ENCODE measurements at places on chromosomes 4 and X.

DNA sequence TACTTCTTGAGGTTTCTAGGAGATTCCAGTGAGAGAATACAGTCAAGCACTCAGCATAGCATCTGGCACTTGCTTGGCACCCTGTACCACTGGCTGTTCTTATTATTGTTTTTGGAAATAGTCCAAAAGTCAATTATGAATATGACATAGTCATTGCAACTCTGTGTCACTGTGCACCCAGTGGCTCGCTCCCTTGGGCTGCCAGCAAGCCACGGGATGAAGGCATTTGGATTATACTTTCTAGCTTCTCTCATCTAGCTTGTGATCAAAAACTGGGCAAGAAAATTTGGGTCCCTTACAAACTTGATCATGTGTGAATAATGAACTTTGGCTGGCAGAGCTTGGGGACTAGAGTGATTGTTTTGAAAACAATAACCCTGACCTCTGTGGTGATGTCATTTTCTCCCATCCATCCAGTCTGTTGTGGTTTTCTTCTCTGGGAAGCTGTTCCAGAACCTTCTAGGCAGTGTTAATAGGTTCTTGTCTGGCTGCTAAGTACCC, 32.7 kb upstream of the LIMCH1 start:
- DNase-seq, result no peak

GRCh38 chrX:13515211-13515930, 54.0 kb upstream of the EGFL6 start:
- no peak for DNase-seq

DNA sequence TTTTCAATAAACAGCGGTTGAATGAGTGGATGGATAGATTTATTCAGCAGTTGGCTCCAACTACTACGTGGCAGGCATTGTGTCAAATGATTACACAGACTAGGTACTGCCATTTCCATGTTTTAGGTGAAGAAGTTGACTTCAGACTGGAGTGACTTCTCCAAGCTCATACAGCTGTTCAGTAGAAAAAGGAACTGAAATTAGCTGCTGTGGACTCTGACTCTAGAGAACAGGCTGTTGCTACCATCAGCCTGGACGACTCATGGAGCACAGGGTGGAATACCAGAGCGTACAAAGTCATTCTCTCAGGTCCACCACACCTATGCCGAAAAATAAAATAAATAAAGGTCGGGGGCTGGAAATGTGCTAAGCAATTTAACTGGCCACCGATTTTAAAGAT, 45.3 kb downstream of the TENM3 start:
- DNase-seq, result no peak

GRCh38 chr4:25923745-25924144, 9.7 kb downstream of the SMIM20 start:
- no peak for DNase-seq

- DNase-seq, result no peak
Observed at GRCh38 chrX:54492340-54492739, 3.7 kb downstream of the FGD1 start.

GRCh38 chrX:44874420-44875184, 1.6 kb downstream of the KDM6A start:
- peak; percentile 26 for DNase-seq

- no peak for DNase-seq
Observed at GRCh38 chr4:83276299-83277040, 8.1 kb downstream of the COQ2 start.

GRCh38 chr4:173013232-173013930, 155.2 kb upstream of the GALNT7 start:
- DNase-seq, result peak; percentile 24

DNA sequence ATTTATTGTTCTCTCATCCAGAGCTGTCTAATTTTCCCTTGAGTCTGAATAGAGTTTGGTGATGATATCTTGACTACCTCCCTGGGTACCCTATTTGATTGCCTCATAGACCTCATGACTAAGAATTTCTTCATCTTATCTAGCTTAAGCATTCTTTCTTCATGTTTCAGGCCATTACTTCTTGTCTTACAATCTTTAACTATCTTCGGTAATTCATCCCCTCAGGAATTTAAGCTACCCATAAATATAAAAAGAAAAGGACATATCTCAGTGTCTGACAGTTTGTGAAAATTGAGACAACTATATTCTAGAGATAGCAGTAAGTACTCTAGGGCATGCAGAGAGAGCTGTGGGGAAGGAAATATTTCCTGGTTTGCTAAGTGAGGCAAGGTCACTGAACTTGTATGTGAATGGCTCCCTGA, 466.1 kb upstream of the GRID2 start:
- DNase-seq, result no peak

DNA sequence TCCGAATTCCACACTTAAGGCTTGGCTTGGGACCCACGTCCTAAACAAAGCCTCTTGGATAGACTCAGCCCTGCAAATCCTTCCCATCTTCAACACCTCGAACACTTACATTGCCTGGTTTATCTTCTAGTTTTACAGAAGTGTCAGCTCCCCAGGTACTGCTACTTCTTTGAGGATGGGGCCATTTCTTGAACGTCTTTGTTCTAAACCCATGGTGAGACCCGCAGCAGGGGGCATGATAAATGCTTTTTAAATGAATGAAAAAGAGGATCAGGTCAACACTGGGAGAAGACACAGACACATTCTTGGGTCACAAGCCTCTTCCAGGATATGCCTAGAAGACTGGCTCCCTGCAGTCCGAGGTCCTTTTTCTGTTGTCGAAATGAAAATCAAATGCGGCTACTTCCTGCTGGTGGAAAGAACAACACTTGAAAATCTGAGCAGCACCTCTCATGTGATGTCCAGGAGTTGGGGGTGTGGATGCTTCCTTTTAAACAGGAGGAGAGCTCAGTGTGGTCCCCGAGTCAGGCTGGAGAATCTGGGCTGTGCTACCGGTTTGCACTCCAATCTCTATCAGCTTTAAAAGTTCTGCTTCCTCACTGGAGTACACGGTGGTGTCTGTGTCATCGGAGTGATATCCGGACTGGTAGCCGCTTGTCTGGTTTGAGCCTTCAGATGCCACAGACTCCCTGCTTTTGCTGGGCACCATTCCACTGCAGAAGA, 45.8 kb downstream of the KDR start:
- DNase-seq, result no peak

GRCh38 chr4:8191136-8191747, 7.8 kb upstream of the SH3TC1 start:
- no peak for DNase-seq

GRCh38 chr4:87120411-87121162, 99.8 kb downstream of the KLHL8 start:
- DNase-seq, result no peak

DNA sequence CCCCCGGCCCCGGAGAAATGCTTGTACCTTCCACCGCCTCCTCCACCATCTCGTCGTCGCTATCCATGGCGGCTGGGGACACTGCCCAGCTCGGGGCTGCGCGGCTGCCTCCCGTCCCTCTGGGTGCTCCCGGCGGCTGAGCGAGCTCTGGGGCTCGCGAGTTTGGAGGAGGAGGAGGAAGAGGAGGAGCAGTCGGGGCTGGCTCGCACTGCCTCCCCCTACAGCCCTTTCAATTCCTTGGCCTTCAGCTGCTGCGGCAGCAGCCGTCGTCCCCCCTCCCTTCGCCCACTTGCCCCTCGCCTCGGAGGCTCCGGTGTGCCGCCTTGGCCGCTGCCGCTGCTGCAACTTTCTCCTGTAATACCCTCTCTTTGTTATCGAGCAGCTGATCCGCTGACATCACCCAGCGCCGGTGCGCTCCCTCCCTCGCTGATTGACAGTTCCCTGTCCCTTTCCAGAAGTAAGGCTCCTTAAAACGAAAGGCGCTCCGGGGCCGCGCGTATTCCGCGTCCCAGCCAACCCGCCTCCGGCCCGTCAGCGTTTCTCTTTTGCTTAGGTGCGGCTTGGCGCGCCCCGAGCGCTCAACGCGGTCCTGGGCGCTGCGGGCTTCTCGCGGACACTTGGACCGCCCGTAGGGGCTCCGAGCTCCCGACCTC, at the start of gene SETD7:
Gene SETD7, minus strand, starts transcription at position 149 of the 653 bp plus-strand sequence. Its CDS starts 82 bp downstream, at position 67.
- peak; percentile 47 for DNase-seq

DNA sequence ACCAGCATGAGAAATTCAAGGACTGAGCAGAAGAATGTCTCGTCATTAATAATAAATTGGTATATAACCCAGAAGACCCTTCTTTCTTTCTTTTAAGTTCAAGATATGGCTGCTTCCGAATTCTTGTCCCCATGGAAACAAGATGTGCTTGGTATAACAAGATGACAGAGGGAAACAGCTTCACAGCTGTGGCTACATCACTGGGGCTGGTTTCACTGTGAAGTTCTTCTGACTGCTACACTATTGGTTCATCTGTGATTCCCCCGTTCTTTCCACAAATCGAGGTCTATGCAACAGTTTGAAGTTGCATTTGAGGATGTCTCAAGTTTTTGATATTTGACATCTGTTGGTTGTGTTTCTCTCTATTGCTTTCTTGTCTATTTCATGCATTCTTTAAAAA, 12.3 kb upstream of the DTHD1 start:
- peak; percentile 38 for DNase-seq

DNA sequence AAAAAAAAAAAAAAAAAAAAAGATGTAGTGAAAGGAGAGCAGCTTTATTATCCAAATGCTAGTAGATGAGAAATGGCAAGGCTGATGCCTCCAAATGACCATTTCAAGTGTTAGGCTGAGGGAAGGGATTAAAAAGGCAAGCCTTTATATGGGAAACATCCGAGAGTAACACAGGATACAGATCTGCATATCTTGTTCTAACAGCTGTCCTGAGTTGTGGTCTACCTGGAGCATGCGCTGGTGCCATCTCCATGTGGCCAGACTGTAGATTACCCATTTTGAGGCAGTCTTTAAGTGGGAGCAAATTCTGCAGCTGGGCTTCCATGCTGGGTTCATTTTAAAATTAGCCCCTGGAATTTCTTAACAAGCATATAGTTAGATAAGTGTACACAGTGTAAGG, 26.0 kb upstream of the ELF2 start:
- DNase-seq, result no peak

DNA sequence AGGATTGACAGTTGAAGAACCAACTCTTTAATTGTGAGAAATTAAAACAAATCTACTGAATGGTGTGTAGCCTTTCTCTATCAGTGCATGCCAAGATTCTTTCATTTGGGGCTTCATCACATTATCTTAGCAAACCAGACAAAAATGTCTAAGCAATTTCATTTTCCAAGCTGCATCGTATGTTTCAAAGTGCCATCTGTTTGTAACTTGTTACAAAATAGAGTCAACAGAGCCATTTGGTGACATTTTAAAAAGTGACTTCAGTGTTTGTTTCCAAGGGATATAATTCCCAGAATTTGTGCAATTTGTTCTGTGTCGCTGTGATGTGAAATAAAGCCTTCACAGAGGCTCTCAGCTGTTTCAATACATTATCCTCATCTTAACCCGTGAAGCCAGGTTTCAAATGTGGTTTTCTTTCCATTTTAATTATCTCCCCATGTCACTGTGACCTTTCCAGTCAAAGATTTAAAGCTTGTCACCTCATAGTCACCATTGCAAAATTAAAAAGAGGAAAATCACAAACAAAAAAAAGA, 46.0 kb upstream of the C1QTNF7 start:
- DNase-seq, result no peak

Measured in effector memory CD4-positive, alpha-beta T cell (primary cell).